ENCODE measurements at places on chromosomes 7 and 10.

DNA sequence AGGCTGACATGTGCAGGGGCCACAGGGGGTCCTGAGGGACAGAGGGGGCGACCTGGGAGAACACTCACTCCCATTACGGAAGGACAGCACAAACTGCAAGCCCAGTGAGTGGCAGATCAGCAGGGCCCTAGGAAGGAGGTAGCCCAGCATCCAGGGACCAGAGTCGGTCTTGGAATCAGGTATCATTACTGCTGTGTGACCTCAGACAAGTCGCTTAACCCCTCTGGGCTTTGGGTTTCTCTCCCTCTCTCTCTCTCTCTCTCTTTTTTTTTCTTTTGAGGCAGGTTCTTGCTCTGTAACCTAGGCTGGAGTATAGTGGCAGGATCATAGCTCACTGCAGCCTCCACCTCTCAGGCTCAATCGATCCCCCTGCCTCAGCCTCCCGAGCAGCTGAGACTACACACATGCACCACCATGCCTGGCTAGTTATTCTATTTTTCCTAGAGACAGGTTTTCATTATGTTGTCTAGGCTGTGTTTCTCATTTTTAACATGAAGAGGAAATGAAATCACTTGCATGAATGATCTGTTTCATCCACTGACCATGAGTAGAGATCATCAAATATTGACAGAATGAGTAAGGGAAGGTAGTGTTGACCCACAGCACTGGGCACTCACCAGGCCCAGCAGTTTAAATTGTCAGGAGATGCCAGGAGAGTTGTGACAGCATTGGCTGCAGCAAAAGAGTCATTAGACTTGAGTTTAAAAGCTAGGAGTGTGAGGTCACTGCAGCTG lies 49.4 kb downstream of the BUB3 start:
- peak; percentile 1 for DNase-seq

- no peak for DNase-seq
Observed at GRCh38 chr10:6600224-6600987, 20.3 kb upstream of the PRKCQ start.

- DNase-seq: no peak
Observed at GRCh38 chr7:51070151-51070550, 246.5 kb downstream of the COBL start.

- no peak for DNase-seq
Observed at GRCh38 chr10:129187331-129187730, 279.7 kb upstream of the MGMT start.

GRCh38 chr10:45135443-45136198 lies 134.9 kb downstream of the ZNF22 start:
- DNase-seq: no peak

DNA sequence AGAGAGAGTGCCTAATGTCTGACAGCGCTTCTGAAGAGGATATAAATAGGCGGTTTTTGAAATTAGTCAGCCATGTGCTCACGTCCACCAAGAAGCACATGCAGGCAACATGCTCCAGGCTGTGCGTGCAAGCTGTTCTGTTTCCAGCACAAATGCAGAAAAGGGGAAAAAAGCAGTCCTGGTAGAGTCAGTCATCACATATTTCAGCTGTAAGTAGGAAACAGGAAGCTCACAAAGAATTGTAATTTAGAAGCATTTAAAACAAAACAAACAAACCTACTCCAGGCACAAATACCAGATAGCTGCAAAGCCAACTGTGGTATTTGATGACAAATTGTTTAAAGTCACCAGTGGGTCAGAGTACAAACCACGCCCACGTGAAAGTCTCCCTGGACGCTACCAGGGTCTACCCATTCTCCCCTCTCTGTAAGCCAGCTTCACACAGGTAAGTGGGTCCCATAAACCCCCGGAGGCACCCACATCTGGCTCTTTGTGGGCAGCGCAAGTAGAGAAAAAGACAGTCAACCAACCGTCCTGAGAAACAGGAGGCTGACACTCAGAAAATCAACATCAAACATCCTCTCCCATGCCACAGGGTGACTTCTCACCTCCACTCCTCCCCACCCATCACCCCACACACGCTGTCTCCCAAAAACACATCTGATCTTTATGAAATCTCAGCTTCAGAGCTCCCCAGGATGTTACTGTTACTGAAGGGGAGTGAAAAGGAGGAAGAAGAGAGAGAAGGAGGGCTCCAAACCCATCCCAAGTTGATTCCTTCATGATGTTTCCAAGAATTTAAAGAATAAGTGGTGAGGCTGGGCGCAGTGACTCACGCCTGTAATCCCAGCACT lies 186.4 kb downstream of the FAM107B start:
- no peak for DNase-seq

DNA sequence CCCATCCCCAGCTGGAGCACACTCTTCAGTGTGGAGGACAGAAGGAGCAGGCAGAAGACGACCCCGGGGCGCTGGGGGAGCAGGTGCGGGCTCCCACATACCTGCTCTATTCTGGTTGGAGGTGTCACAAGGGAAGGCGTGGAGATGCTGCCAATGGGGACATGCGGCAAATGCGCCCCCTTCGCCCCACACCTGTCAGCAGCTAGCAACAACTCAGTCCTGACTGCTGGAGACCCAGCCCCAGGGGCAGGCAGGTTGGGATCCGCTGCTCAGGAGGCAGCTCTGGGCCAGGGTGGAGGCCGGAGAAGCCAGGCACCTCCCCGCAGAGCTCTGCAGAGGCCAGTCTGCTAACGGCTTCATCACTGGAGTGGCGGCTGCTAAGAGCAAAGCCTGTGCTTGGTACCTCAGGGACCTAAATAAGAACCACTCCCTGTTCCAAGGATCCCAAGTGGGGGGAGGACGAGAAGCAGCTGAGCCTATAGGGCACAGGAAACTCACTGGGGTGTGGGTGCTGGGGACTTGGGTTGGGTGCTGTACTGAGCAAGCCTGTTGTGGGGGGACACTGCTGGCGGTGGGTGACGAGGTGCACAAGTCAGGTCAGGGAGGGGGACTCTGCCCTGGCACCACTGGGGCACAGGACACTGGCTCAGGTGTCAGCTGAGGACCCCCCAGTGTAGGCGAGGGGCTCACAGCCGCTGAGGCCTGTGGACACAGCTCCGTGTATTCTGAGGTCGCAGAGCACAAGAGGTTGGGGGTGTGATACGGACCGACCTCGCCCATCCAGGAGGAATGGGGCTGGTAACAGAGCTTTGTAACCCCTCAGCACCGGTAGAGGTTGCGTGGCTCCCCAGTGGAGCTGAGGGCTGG lies 19.2 kb upstream of the GPR146 start:
- DNase-seq: no peak

GRCh38 chr7:158125721-158126120 lies 461.9 kb downstream of the PTPRN2 start:
- no peak for DNase-seq

- peak; percentile 49 for DNase-seq
Observed at GRCh38 chr10:61837755-61838171, 63.7 kb upstream of the ARID5B start.

DNA sequence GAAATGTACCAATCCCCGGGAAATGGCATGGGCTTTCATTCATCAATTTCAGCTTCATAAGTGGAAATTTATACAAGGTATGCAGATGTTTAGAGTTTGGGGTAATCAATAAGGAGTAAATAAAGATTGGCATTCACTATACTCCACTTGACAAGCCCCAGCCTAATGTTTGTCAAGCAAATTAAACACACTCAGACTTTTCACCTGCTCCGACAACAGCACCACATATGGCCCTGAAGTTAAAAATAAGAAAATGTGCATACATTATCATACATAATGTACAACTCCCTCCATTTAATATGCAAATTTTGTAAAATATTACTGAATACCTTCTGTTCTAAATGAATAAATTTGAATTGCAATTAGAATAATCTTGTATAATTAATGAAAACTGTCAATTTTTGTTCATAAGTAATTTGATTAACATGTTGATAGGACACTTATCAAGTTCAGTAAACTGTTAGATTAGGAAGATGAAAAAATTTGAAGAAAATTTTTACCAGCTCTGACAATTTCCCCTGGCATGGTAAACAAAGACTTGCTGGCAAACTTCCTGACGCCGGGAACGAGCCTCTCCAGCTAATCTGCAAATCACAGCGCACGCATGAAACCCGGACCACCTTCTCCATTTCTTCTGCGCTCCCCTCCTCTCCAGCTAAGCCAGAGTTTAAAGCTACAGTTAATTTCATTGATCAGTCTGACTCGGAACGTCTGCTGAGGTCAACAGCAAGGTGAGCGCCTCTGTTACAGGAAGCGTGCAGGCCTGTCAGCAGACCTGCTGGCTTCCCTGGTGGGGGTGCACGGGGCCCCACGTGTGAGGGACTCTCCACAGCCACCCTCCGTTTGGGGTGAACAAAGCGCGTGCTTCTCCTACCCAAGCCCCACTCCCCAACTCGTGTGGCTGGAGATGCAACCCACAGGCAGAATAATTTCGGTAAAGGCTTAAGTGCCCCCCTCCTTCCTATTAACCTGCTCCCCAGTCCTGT lies 70.7 kb downstream of the EBF3 start:
- peak; percentile 29 for DNase-seq

- DNase-seq: no peak
Observed at GRCh38 chr7:27944643-27945042, 204.7 kb downstream of the TAX1BP1 start.

- no peak for DNase-seq
Observed at GRCh38 chr10:22002591-22003176, 846 bp downstream of the DNAJC1 start.

- no peak for DNase-seq
Observed at GRCh38 chr10:93967756-93968155, 26.0 kb upstream of the PLCE1 start.

DNA sequence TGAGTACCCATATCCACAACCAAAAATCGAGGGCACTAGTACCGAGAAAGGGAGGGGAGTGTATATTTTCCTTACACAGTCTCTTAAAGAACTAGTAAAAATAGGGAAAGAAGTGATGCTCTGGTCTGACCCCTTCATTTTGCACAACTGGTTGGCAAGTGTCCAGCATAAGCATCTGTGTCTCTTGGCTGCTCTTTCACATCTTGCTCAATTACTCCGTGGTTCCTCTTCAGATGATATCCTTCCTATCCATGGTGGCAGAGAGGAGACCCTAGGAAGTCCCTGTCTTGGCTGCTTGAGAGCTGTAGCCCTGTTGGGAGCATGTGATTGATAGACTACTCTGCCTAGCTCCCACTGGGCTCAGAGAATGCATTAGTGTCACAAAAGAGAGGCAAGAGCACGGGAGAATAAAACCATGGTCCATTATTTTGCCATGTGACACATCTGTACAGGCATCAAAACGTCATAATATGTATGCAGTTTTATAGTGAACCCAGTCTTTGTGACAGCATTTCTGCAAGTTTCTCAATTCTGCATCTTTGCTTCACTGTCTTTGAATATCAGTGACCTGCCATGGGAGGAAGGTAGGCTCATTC lies 111.8 kb upstream of the ANKRD1 start:
- no peak for DNase-seq

- DNase-seq: no peak
Observed at GRCh38 chr7:158836692-158837091, 7.4 kb upstream of the ESYT2 start.

DNA sequence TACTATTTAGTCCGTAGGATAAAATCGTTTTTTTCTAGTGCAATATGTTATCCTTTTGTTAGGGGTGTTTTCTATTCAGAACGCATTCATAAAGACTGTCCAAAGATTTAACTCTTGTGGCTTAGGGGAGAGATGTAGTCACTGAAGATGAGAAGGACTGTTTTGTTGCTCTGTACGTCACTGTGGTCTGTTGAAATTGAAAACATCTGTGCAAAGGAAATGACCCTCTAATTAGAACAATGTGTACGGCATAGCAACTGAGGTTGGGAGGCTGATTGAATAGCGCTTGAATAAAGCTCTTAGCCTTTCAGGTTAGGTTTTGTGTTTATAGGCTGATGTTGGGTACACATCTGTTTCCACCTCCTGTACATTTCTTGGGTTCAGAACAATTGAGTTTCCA lies 453.4 kb upstream of the AKR1E2 start:
- DNase-seq: no peak

DNA sequence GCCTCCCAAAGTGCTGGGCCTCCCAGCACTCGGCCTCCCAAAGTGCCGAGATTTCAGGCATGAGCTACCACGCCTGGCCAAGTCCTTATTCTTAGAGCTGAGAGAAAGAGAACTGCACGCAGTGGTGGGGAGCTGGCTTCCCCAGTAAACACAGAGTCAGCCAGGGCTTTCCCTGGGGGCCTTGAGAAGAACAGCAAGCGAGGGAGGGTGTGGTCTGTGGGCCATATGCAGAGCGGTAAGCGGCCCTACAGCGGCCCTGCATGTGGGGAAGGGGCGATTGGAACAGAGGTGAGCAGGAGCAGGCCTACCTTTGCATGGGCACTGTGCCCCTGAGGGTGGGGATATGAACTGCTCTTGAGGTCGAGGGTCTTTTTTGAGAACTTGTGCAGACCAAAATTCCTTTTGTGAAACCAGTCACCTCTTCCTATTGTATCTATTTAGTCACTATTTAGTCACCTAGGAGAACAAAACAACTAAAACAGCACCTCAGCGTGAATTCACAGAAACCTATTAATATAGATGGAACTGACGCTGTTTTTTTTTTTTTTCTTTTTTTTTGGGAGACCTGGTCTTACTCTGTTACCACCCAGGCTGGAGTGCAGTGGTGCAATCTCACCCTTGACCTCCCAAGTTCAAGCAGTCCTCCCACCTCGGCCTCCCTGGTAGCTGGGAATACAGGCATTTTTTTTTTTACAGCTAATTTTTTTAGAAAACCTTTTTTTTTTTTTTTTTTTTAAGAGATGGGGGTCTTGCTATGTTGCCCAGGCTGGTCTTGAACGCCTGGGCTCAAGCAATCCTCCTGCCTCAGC lies 36.9 kb upstream of the SH2D4B start:
- no peak for DNase-seq

DNA sequence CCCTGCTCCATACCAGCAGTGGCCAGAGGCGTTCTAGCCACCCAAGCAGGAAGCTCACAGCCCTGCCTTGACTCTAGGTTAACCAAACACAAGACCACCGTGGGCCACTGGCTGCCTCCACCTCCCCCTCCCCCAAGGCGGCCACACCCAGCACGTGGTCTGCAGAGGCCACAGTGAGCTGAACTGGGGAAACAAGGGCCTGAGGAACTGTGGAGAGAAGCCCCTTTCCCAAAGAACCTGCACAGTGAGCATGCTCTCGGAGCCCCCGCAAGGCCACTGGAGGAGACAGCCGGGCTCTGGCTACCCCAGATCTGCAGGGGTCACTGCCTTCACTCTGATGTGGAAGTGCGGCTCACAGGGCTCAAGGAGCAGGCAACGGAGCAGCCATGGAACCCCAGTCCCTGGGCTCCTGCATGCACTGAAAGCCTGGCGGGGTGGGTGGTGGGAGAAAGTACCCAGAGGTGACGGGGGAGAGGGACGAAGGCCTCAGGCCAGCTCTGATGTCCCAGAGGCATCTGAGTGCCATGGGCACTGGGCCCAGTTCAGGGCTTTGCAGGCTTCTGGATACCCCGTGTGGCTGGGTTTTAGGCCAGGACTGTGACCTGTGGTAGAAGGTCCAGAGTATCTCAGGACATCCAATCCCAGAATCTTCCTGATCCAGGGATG lies 189.2 kb downstream of the EBF3 start:
- DNase-seq: no peak

- no peak for DNase-seq
Observed at GRCh38 chr7:155775691-155776090, 36.6 kb downstream of the SHH start.

- DNase-seq: no peak
Observed at GRCh38 chr7:40437498-40437897, 302.7 kb downstream of the SUGCT start.
